ENCODE measurements at places on chromosomes 12 and 14.

- no peak for DNase-seq
Measured at GRCh38 chr12:108309674-108310312, 29.3 kb downstream of the CMKLR1 start.

- no peak for DNase-seq
Measured at GRCh38 chr12:104562763-104563162, 106.0 kb downstream of the CHST11 start.

DNA sequence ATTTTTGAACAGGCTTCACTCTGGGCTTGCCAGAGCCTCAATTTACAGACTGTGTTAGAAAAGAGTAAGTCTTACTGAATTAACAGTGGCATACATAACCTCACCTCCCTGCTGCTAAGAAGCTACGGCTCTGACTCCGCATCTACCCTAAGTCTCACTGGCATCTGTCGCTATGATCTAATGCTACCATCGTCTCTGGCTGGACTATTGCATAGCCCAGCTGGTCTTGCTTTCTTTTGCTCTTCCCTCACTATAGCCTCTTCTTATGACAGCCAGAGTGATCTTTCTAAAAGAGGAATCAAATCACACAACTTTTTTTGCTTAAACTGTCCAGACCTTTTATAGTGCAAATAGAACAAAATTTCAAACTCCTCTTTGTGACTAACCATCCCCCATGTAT lies 81.1 kb downstream of the SLC24A4 start:
- DNase-seq: no peak

DNA sequence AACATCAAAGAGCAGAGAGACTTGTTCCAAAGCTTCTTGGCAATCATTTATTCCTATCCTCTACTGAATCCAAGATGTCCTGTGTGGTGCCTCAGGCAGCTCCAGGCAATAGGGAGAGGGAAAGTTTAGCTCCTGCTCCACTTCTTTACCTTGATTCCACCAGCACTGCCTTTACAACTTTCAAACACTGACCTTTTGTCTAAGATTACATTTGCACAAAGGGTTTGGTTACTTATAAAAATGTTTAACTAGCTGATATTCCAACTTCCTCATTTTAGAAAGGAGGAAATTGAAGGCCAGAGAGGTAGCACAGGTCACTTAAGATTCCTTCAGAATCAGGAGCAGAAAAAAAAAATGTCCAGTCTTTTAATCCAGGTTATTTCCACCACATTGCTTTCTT lies 192.7 kb downstream of the BTG1 start:
- no peak for DNase-seq

DNA sequence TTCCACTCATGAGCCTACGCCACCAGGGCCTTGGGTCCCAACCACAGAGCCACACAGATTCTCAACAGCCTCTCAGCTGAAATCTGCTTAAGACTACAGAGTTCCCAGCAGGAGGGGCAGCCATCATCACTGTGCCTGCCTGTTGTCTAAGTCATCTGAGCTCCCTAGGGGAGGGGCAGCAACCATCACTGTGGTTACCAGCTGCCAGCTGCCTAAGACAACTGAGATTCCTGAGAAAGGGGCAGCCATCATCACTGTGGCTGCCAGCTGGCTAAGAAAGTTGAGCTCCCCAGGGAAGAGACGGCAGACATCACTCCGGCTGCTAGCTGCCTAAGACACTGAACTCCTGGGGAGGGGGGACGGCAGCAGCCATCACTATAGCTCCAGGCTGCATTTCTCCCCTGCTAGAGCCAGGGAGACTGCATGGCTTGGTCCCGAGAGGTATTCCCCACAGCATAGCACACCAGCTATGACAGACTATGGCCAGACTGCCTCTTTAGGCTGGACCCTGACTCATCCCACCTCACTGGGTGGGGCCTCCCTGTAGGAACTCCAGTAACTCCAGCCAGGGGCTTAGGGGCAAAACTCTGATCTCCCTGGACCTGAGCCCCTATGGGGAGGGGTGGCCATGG lies 37.2 kb upstream of the C14orf132 start:
- DNase-seq: no peak

- peak; percentile 30 for DNase-seq
Measured at GRCh38 chr12:76029982-76030340, 1.6 kb downstream of the PHLDA1 start.

- no peak for DNase-seq
Measured at GRCh38 chr14:33792009-33792719, 158.7 kb downstream of the EGLN3 start.

- no peak for DNase-seq
Measured at GRCh38 chr12:33296529-33296928, 143.1 kb downstream of the SYT10 start.

DNA sequence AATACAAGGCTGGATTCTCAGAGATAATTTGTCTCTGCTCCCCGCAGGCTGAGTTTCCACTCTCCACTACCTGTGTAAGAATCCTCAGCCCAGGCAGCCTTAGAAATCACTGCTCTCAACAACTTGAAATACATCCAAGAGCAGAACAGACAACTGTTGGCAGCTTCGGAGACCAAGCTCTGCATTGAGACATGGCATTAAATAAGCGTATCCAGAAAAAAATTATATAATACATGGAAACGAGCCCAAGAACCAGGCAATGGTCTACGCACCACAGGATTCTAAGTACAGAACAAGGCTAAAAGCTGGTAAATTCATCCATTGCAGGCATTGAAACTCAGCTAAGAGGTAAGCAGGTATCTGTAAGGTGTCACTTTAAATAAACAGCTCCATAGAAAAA lies 165.5 kb upstream of the DIO3 start:
- no peak for DNase-seq

- DNase-seq: no peak
Measured at GRCh38 chr12:106342397-106343213, 14.9 kb upstream of the POLR3B start.

DNA sequence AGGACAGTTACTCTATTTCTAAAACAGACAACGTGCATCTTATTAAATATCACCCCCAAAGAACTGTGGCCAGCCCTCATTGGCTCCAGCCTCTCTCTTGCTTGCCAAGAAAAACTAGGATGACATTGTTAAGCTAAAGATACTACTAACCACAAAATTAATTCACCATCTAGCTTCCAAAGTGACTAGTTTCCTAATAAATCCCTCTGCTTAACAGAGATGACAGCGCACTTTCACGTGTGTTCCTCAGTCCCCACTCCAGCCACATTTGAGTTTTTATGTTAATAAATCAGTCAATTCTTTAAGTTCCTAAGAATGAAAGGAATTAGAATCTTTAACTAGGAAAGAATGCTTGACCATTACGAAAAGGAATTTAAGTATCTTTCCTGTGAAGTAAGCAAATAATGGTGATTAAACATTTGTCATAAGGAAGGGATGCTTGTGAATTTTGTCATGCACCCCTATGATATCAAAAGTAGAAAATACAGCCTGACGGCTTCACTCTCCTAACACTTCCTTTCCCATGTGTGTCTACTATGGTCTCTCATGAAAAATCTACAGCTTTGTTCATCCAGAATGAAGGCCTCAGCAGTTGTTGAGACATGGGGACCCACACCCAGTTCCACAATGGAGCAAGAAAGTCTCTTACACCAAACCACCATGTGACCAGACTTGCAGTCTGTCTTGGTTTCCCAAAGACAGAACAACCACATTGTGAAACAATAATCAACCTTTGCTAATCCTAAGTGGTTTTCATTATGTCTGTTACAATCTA lies 8.1 kb downstream of the CORO1C start:
- no peak for DNase-seq

DNA sequence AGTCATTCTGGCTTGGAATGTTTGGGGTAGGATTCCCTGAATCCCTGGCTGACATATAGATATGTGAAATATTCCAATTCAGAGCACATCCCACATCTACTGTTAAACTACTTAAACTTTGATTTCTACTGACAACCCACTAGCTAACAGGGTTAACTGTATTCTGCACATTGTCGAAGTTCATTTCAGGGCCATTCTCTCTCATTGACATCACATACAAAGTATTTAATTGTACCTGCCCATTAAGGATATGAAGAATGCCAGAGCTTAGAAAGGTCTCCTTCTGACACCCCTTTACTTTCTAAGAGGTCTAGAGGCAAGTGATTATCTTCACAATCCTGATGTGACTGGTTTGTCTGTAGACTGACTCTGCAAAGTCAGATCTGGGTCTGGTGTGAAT lies 2.8 kb upstream of the DCN start:
- no peak for DNase-seq

DNA sequence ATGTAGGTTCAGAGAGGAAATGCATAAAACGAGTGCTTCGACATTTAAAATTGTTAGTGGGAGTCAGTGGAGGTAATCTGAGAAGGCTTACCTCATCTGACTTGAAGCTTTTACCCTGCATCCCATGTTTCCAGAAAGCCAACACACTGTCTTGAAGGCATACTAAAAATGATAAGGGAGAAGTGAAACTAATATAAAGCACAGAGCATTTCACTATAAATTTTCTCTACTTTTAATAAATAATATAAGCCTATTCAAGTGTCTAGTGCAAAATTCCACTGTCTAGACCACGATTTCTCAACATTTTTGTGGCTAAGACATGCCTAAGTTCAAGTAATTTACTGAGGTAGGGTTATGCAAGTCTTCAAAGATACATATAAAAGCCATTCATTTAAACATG lies 29.1 kb upstream of the CDKL1 start:
- DNase-seq: no peak
